Fibroblast of villous mesenchyme (primary cell): ENCODE measurements at places on chromosomes 1 and 21. TPM values are rescaled to one million over a fixed set of nuclear protein-coding genes. Genes with fewer than 3 reads are reported as not detected.
A peak's percentile ranks its signal among the peaks of the same experiment; 100 is the strongest.

DNA sequence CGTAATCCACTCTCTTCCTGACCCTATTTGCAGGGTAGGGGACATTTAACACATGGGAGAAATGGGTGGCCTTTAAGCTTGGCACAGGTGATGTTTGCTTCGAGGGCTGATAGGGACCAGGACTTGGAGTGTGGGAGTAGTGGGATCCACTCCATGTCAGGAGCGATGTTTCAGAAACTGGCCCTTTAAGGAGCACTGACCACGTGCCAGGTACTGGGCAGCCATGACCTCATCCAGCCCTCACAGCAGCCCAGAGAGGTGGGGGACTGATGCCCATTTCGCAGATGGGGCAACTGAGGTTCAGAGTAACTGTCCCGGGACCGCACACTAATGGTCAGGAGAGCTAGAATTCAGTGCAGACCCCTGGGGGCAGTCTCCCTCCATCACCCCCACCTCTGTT is 11.4 kb downstream of the PADI3 start:
- DNase-seq, result no peak

DNA sequence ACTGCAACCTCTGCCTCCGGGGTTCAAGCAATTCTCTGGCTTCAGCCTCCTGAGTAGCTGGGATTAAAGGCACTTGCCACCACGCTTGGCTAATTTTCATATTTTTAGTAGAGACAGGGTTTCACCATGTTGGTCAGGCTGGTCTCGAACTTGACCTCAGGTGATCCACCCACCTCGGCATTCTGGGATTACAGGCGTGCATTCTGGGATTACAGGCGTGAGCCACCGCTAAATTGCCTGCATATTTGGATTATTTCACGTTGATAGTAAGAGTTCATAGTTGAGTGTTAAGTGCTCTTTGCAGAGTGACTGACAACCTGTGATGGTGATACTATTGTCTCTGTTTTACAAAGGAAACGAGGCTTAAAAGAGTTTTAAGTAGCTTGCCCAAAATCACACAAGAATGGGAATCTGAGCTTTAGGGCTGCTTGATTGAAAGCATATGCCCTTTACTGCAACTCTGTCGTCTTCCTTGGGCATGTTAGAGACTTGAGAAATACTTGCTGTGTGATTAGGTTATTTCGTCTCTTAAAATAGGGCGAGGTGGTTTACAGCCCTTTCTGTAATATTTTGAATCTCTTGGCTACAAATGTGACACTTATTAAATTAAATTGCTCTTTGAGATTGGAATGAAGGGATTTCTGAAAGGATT is 12.4 kb downstream of the CDC42 start:
- no peak for DNase-seq

- peak; percentile 28 for DNase-seq
These were observed 19.5 kb upstream of the RGSL1 start for GRCh38 chr1:182430263-182431068.

DNA sequence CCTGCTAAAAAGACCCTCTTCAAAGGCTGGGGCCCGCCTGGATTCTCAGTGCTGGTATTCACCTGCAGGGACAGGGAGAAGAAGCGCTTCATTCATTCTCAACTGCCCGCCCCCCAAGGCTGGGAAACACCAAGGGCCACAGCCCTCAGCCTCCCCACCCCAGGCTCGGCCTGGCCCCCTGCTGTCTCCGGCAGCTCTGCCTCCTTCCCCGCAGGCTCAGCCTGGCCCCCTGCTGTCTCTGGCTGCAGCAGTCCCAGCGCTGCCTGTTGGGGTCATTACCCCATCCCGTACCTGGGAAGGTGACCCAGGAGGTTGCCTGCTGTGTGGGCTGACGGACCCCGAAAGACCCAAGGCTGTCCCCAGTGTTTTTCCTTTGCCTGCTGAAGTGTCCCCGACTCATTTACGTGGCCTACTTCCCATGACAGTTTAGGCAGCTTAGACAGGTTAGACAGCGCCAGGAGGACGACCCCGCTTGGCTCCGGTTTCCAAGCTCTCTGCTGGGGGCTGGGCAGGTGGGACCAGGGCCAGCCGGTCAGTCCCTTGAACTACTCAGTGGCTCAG is 22.9 kb upstream of the CLSTN1 start:
- no peak for DNase-seq

- DNase-seq, result peak; percentile 48
These were observed 20.0 kb upstream of the CLIC4 start for GRCh38 chr1:24725209-24725651.

DNA sequence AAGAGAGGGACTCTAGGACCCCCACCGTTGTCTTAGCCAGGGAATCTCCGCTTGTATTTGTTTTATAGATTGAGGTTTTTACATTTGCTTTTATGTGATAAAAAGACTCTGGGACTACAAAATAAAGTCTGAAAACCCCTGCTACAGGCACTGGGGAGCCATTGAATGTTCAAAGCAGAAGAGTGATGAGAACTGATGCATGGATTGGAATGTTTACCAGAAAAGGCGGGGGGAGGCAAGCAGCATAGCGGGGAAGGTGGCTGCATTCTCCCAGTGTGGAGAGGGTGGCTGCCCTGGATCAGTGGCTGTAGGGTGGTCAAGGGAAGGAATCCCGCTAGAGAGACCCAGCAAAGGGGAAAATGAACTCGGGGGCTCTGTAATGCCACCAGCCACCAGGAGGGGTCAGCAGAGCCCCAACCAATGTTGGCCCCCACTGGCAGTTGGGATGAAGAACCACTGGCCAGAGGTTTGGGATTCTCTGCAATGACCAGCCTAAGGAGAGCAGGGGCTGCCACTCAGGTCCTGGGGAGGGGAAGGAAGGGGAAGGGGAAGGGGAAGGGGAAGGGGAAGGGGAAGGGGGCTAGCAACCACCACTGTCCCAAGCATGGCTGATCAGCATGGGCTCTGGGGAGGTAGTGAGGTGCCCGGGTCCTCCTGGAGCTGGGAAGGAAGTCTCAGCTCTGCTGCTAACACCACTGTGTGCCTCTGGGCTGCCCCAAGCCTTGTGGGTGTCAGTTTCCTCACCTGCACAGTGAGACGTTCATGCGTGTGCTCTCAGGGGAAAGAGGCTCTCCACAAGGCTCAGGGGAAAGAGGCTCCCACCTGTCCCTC is 19.2 kb upstream of the PEF1 start:
- DNase-seq, result peak; percentile 45

GRCh38 chr1:161705537-161705936 is 1.5 kb upstream of the FCRLA start:
- DNase-seq, result no peak

- DNase-seq, result peak; percentile 12
These were observed at the start of gene SLC35F3 for GRCh38 chr1:233904633-233905415. SLC35F3 (plus strand) TSS chr1:233904676.

DNA sequence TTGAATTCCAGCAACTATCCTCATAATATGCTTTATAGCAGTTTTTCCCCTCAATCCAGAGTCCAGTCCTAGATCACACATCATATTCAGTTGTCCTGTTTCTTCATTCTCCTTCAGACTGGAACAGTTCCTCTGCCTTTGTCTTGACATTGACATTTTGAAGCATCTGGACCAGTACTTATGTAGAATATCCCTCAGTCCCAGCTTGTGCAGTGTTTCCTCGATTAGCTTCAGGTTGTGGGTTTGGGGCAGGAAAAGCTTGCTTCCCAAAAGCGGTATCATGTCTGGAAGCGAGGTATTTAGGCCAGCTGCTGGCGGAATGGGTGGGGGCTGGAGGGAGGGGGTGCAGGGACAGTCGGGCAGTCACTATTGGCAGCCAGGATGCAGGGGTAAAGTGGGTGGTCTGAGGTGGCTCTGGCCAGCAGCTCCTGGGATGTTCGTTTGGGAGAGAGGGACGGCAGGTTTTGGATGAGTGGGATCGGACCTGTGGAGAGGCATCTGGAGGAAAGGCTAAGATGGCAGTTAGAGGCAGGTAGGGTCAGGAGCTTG is 6.5 kb downstream of the THEMIS2 start:
- DNase-seq, result no peak

- no peak for DNase-seq
These were observed 1343.3 kb upstream of the ADGRL2 start for GRCh38 chr1:80457409-80457808.

TNNI3K gene
- total RNA-seq, result 1.3 TPM in 1 of 2 replicates, not detected in the other

HSF2BP gene
- total RNA-seq, result 2.6 and 3.9 TPM in 2 replicates

URB2 gene
- 10.3 and 14.7 TPM in 2 replicates for total RNA-seq

HSPA6 gene
- total RNA-seq, result under 0.01 TPM in 2 replicates

ARHGEF10L gene
- total RNA-seq, result 16.8 and 18.7 TPM in 2 replicates

PLEKHN1 gene
- 1.7 and 1.9 TPM in 2 replicates for total RNA-seq

CRP gene
- total RNA-seq, result not detected in 2 replicates
